ENCODE measurements at places on chromosomes 3 and 15.

GRCh38 chr3:176814285-176814684 lies 383.0 kb downstream of the TBL1XR1 start:
- DNase-seq: no peak

DNA sequence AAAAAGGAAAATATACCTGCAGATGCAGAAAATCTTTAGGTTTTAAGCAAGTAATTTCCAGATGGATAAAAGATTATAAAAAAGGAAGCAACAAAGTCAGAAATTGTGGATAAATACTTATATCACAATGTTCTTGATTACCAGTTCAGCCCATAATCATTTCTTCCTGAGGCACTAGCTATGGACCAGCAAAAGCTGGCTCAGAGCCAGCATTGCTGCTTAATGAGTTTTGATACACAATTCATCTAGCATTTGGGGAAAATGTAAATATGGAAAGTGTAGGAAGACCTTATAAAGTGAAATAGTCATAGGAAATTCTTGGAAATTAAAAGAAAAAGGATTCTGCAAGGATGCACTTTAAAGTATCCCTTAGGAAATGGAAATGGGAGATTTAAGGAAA lies 168.3 kb upstream of the GBE1 start:
- no peak for DNase-seq

DNA sequence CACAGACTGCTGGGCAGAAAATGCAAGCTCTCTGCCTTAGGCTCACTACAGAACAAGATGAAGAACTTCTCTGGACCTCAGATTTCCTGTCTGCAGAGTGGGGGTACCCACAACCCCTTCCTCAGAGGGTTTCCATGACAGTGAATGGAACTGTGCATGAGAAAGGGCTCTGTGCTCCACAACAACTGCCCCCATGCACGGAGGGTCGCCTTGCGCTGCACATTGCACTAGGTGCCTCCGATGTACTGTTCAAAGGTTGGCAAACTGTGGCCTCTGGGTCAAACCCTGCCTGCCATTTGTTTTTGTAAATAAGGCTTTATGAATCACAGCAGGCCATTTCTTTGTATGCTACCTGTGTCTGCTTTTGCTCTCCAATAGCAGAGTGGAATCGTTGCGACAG lies 172.0 kb downstream of the RAB11A start:
- no peak for DNase-seq

- DNase-seq: no peak
Observed at GRCh38 chr3:129441782-129442181, 1.8 kb downstream of the IFT122 start.

DNA sequence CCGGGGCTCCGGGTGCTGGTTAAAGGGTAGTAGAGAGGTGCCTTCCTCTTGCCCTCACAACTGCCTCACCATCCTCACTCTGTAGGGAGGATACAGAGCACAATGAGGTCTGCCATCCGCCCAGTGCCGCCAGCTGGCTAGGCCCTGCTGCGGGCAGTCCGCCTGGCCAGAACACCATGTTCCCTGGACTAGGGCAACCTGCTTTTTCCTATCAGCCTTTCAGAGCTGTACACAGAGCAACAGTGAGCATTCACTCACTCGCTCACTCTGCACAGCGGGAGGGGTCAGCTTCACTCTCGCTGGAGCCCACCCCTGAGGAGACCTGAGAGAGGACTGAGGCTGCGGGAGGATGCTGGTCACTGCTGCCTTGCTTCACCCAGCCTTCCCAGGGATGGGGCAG lies 218.7 kb upstream of the CHRNA7 start:
- no peak for DNase-seq

DNA sequence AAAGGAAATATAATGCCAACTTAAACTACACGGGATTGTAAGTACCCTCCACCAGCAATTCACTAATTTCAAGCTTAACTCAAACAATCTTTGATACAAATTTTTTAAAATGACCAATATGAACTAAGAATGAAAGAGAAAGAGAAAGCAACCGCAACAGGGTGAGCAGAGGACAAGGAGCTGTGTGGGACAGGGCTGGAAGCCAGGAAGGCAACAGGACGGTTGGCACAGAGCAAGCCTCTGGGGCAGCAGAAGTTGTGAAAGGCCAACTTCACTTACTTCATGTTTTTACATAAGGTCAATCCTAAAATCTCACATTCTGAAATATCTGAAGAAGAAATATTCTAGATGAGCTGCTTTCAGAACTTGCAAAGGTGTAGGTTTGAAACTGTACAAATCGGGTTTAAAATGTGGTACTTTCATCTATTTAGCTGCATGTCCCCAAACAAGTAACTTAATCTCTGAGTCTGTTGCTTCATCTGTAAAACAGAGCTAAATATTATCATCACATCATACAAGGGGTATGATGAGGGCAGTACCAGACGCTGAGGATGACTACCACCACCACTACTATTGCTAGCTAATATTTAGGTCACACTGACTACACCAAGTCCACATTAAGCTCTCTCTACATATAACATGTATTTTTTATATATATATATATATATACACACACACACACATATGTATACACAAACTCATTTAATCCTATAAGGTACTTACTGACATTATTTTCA lies 101.7 kb downstream of the IGSF11 start:
- DNase-seq: no peak

DNA sequence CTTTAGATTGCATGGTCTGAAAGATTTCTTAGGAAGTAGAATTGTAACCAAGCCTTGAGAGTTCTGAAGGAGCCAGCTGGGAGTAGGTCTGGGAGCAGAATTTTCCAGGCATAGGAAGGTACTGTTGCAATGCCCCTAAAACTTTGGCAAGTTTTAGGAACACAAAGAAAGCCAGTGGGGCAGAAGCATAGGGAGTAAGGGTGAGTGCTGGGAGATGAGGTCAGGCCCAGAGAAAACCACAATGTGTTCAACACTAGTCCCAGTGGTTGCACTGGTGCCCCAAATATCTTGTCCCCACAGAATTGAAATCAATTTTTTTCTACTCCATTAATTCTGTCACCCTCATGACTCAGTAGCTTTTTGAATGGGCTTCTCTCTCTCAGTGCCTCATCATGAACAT lies 120.7 kb upstream of the GALNT15 start:
- no peak for DNase-seq

DNA sequence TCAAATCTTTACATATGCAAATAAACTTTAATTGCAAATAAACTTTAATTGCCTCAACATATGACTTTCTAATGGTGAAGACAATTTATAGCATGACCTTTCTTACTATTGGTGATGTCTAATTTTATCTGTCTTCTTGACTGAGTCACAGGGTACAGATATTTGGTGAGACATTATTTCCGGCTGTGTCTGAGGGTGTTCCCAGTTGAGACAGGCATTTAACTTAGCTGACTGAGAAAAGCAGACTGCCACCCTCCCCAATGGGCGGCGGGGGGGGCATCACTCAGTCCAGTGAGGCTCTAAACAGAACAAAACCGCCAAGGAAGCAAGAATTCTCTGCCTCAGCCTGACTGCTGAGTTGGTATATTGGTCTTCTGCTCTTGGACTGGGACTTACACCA lies 160.0 kb downstream of the TBL1XR1 start:
- no peak for DNase-seq

DNA sequence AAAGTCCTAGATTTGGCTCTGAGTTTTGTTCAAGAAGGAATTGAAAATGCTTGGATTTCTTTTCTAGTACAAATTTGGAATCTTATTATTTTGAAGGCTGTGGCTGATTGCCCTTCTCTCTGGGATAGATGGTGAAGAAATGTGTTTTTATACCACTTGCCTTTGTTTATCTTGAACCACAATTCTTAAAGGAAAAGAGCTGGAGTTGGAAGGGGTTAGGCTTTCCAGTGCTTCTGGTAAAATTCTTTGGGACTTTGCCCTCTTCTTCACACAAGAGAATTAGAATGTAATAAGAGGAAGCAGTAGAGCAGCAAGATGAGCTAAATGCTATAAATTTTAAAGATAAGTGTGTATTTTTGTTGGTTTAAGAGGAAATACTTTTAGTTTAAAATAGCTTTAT lies 65.8 kb downstream of the COL6A5 start:
- no peak for DNase-seq
